ENCODE measurements at places on chromosomes 11 and 22.

DNA sequence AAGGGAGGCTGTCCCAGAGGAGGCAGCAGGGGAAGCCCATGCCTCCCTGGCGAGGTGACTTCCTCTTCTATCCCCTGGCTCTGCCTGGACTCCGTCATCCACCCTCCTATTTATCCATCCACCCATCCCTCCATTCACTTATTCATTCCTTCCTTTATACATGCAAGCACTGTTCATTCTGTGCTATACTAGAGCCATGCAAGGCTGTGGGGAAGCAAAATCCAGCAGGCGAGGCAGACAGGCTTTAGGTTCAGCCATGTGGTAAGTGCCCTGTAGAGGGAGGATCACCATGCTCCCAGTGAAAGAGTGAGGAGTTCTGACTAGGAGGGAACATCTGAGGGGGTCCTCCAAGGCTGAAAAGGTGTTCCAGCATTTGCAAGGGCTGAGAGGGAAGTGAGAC is 1.2 kb upstream of the NAALADL1 start:
- no peak for DNase-seq

DNA sequence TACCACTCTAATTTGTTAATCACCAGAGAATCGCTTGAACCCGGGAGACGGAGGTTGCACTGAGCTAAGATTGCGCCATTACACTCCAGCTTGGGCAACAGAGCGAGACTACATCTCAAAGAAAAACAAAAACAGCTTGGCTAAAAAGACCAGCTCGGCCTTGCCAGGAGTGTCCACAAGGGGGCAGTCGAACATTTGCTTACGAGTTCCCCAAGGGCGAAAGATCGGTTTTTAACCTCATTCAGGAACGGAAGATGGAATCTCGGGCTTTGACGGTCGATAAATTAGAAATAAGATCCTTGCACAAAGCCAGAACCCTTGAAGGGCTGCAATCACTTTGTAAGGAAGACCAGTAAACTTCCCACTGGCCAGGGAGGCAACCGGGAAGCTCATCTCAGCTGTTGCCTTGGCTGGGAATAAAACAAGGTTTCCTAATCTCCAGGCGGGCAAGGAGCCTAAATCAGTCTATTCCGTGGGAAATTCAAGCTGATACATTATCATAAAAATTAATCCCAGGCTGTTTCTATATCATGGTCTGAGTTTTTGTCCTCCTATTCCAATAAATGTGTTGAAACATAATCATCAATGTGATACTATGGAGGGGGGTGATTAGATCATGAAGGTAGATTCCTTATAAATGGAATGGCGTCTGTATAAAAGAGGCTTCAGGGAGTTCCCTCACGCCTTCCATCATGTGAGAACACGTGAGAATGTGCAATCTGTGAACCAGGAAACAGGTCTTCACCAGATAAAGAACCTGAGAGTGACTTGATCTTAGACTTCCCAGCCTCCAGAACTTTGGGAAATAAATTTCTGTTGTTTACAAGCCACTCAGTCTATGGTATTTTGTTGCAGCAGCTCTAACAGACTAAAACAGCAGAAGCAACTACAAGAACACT is 14.9 kb upstream of the SLC29A2 start:
- DNase-seq, result peak; percentile 83

DNA sequence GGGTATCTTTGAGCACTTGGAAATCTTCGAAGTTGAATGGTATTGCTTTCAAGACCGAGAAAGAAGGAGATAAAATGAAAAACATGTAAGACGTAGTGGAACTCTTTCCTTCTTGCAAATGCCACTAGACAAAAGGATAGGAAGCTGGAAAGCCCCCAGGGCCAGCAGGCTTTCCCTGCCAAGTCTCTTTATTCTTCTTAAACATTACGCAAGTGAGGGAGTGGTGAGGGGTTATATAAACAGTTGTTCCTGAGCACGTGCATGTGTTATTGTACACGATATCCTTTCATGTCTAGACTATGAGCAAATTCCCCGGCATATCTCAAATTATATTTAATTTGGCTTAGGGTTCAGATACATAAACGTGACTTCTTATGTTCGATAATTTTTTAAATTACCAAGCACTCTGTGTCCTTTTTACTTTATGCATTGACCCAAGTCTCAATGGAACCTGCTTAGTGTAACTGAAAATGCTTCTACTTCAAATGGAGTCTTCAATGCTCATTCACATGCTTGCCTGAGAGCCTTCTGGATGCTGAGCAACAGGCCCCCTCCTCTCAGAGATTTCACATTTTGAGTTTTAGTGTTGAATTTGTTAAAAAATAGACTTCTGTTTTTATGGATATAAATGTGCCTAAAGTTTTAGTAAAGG is 59.0 kb downstream of the PPP2R1B start:
- DNase-seq, result no peak

DNA sequence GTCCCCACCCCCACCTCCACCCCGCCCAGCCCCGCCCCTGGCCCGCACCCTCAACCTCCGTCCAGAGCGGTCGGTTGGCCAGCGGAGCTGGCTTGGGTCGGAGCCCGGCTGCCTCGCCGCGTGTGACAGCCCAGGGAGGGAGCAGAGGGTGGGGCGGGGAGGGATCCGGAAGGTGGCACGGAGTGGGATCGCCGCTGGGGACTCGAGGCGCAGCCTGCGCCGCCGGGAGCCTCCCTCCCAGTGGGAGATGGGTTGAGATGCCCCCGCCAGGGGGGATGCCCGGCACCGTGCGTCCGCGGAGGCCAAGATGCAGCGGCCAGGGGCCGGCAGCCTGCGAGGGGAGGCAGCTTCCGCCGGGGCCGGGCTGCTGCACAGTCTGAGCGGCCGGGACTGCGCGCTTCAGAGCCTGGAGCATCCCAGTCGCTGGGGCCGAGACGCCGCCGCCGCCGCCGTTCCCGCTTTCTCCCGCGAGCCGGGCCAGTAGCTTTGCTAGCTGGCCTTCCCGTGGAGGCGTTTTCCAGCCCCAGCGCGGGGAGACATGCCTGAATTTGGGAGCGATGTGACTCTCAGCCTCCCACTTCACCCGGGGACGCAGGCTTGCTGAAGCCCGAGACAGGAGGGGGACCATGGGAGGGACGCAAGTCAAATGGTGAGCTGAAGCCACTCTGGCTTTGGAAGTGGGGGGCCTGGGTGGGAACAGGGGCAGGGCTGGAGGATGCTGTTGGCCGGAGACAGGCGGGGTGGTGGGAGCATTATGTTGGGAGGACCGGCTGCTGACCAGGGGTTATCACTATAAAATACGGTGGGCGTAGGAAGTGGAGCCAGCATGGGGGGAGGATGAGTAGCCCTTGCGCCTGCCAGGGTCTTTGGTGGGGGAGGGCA is 40.2 kb downstream of the DIXDC1 start:
- no peak for DNase-seq

GRCh38 chr22:36197065-36197440 is 4.6 kb downstream of the APOL4 start:
- DNase-seq, result no peak

DNA sequence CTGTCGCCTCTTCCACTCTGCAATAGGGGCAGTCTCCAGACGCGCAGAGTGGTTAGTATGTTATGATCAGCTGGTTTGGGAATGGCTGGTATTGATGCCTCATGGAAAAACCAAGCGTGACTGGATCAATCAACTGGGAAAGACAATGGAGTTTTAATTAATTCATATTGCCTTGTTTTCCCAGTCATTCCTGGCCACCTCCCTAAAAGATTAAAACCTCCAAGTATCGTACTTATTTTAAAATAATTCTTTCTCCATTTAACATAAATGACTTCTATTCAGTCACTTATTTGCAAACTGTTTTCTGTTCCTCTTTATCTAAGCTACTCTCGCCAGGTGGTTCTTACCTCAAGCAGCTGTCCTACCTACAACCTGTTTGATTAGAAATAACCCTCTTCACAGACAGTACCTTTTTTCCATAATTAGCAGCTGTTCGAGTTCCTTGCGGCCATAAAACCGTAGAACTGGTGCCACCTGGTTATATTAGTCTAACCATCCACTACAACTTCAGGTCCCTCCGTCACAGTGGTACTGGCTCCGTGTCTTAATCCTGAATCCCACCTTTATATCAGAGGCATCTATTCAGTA is 898 bp downstream of the ZNF215 start:
- no peak for DNase-seq

DNA sequence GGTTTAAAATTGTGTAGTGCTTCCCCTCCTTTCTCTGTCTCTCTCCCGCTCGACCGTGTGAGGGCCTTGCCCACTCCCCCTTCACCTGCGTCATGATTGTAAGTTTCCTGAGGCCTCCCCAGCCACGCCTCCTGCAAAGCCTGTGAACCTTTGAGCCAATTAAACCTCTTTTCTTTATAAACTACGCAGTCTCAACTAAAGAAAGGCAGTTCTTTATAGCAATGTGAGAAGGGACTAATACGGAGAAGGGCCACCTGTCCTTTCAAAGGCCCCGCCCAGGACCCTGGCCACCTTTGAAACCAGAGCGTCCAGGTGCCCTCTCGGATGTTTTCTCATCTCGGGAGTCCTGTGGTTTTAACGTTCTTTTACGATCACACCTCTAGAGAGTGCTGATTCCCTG is 741.5 kb downstream of the BRD1 start:
- DNase-seq, result no peak

DNA sequence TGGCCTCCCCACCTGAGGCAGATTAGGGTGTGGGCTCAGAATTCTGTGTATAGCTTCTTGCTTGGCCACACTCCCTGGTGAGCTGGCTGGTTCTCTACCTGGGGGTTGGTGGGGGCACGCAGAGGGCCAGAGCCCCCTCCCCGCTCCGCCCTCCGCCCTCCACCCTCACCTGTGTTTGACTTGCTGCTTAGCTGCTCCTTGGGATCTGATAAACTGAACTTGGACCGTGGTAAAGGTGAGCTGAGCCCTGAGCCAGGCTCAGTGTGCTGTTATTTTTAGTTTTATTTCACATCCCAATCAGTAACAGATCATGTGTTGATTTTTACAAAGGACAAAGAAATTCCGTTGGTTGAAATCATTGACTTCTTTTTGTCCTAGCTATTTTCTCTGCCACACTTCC is 2.0 kb downstream of the OVOL1 start:
- no peak for DNase-seq

DNA sequence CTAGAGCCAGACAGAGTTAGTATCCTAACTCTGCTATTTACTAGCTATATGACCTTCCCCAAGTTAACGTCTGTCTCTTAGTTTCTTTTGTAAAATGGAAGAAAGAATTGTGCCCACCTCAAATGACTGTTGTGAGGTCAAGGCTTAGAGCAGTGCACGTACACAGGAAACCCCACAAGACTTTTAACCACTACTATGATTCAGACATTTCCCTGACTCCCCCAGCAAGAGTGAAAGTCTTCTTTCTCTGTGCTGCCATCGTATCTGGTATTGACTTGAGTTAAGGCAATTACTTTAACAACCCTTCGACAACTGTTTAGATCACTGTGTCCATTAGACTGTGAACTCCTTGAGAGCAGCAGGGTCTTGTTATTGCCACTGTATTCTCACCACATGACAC is 2.6 kb upstream of the OR52W1 start:
- peak; percentile 46 for DNase-seq

DNA sequence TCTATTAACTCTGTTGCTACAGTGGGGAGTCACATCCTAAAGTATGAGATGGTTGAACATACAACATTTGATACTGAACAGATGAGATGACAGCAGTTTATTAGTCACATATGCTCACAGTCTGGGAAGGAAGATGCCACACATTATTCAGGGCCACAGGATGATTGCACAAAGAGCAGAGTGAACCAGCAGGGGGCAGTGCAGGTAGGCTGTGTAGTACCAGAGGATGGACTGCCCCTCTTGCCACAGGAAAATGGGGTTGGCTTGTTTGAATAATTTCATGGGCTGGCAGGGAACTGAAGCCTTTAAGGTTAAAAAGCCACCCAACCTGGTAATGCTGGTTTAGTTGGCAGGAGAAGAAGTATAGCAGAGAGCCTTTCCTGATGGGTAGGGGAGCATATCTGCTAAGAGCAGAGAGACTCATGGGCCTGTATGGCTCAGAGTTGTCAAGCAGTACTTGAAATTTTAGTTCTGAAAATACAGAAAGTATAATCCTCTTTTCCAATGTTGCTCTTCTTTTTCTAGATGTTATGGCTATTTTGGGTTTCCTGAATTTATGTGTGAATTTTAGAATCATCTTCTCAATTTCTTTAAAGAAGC is 180.4 kb upstream of the B3GAT1 start:
- DNase-seq, result peak; percentile 61

DNA sequence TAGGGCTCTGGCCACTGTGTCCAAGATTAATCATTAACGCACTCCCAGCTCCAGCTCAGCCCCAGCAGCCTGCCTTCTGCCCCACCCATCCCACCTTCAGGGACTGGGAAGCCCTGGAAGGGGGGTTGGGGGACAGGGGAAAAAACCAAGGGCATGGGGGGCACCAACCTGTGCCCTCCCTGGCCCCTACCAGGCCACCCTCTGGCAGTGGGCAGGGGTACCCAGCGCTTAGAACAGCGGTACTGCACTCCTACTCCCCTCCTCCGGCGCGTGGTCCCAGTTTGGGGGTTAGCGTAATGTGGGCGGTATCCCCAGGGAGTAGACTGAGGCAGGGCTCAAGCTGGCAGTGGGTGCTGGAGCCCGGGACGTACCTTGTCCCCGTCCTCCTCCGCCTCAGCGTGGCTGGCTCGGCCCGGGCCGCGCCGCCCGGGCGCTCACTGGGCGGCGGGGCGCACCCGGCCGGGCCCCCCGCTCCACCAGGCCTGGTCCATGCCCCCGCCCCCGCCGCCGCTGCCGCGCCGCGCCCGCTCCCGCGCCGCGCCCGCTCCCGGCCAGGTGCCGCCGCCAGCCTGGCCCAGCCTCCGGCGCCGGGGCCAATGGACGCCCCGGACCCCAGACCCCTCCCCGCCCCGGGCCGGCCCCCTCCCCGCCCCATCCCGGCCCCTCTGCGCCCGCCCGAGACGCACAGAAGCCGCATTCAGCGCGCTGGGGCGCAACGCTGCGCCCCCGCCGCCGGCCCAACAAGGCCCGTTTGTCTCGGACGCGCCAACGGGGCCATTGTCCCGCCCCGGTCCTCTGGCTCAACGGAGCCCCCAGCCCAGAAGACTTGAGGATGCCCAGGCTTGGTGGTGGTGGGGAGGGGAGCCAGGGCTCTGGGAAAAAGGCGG is at the start of gene GAL3ST1:
Gene GAL3ST1 (minus strand): TSS at position 571 of the 887 bp plus-strand sequence. CDS start 17,273 bp downstream, outside the sequence.
- DNase-seq, result no peak

DNA sequence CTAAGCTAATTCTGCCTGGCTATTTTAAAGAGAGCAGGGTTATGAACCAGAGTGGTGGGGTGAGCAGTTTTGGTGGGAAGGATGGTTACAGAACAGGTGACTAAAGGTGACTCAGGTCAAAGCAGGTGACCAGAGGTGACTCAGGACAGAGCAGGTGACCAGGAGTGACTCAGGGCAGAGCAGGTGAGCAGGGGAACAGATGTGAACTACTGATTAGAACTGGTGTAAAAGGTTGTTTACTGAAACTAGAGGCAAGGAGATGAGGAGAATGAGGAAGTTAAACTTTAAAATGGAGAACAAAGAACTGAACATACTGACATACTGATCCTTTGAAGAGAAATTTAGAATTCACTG is 15.4 kb upstream of the HYLS1 start:
- DNase-seq, result no peak

DNA sequence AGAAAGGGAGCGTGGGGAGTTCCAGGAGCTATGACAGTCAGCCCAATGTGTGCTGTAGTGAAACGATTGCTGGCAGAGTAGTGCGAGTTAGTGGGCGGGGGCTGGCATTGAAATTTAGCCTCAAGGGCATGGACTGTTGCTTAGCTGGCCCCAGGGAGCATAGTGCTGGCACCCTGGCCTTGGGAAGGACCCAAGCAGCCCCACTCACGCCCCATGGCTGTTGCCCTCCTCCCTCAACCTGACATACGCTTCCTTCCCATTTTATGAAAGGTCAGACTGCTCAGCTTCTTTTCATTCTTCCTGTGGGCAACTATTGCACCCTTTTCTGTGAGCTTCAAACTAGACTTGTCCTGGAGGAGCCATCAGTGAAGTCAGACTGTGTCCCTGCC is 52.0 kb upstream of the SUSD2 start:
- DNase-seq, result no peak

GRCh38 chr11:128803011-128803410 is 64.1 kb downstream of the KCNJ1 start:
- no peak for DNase-seq

GRCh38 chr11:16911186-16911585 is 103.0 kb downstream of the PLEKHA7 start:
- no peak for DNase-seq
